Lung (tissue), 17 donors: ENCODE measurements at places on chromosomes 5 and 9.

- DNase-seq = no peak
Measured at GRCh38 chr5:68915079-68915478, 178.7 kb upstream of the SLC30A5 start.

DNA sequence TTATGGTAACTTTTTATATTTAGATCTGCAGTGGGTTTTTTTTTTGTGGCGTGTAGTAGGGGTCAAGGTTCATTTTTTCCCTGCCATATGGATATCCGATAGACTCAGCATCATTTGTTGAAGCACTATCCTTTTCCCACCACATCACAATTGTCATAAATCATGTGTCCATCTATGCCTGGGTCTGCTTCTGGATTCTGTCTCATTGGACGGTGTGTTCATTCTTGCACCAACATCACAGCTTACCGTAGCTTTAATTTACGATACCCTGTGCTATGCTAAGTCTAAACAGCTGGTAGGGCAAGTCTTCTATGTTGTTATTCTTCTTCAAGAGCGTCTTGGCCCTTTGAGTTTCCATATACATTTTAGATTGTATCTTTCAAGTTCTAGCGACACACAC is 175.0 kb downstream of the RGS3 start:
- DNase-seq = no peak

DNA sequence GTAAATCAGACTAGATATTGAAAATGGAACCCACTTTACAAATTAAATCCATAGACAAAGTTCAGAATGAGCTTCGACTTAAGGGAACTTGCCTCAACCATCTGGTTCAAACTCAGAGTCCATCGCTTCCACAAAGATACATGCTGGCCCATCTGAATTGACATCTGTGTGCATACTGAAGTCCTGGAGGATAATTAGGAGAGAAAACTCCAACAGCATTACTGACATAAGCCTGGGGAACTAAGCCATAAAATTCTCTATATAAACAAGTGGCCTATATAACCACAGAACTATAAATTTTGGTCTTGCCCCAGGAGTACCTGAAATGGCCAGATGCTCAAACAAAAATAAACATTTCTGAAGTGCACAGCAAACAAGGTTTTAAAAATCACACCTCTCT is 94.4 kb downstream of the IZUMO3 start:
- DNase-seq = no peak

DNA sequence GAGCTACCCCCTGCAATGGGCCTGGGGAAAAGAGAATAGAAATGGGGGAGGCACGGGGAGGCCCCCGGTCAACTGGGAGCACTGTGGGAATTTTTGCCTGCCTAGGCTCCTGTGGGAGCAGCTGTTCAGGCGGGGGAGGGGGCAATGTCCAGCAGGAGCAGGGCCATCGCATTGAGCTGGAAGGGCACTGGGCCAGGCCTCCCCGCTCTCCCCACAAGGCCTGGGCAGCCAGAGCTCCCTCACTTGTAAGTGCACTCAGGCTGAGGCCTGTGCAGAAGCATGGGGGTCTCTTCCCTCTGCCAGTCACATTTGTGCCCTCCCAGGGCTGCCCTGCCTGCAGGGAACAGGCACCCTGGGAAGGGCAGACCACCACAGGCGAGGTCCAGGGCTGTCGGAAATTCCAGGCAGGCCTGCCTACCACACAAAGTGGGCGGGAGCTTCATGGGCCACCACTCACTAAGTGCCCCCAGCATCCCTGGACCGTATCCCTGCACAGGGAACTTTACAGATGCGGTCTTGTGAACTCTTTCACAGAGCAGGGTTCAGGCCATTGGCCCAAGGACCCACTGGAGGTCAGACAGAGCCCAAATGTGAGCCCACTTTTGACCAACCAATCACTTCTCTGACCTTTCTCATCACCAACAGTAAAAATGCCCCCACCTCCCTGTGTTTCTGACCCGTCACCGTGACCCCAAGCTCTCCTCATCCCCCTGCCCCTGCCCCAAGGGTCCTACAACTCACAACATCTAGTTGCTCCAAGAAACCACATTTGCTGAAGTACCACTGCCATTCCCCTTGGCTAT is 1.0 kb upstream of the CFAP157 start:
- no peak for DNase-seq

DNA sequence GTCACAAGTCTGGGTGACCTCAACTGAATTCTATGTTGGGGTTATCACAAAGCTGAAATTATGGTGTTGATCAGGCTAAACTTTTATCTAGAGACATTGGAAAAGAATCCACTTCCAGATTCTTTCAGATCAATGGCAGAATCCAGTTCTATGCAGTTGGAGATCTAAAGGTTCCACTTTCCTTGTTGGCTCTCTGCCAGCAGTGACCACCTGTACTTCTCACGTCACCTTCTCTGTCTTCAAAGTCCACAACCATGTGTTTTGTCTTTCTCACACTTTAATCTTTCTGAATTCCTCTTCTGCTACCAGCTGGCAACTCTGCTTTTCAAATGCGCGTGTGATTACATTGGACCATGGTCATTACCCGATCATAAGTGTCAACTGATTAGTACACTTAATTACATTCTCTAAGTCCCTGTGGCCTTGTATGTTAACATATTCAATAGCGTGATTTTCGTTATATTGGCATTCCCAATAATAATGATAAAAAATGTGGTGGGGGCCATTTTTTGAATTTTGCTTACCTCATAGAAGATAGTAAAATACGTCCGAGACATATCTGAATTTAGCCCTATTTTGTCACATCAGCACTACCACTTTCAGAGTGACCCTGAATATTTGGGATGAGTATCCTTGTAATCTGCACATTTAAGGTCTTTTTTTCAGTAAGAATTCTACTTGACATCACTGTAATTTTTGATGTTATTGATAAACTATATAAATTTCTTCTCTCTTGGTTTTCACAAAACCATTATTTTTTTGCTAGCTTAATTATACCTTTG is 73.7 kb upstream of the PRDM9 start:
- no peak for DNase-seq

DNA sequence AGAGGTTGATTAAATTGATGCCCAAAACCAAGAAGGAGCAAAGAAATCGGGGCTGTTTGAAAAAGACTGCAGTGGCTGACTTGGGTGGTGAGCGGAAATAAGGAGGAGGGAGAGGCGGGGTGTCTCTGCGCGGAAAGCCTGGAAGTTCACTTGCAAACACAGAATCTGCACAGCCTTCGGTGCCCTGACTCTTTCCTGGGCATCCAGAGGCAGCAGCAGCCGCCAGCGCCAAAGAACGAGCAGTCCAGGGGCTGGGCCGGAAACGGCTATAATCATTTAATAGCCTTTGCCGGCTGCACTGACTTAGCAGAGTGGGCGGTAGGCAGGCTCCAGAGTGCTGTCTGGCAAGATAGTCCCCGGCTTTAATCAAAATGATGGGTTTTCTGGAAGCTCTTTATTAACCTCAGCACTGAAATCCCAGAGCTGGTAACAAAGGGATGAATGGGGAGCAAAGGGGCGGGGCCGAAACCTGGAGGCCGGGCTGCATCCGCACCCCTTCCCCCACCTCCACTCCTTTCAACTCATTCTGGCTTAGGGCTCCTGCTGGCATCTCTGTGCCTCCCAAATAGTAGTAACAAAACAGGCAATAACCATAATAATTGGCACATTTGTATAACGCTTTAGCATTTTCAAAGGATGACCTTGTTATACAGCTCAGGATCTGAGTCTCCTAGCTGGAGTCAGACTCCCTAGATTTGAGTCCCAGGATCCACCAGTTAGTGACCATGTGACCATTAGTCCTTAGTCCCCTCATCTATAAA is 35.7 kb downstream of the PCDHAC2 start:
- DNase-seq = peak; percentile 57

DNA sequence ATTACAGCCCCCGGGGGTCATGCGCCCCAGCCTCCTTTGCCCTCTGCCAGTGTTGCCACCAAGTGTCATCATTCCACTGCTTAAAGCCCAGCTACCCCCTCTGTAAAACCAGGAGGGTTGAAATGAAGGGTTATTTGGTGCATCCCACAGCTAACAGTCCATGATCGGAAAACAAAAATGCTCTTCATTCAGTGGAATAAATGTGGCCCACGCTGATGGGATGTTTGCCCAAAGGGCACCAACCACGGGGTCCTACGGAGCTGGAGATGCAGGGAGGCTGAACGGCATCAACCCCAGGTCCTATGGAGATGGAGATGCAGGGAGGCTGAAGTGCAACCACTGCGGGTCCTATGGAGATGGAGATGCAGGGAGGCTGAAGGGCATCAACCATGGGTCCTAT is 218.5 kb upstream of the IRX1 start:
- DNase-seq = no peak

DNA sequence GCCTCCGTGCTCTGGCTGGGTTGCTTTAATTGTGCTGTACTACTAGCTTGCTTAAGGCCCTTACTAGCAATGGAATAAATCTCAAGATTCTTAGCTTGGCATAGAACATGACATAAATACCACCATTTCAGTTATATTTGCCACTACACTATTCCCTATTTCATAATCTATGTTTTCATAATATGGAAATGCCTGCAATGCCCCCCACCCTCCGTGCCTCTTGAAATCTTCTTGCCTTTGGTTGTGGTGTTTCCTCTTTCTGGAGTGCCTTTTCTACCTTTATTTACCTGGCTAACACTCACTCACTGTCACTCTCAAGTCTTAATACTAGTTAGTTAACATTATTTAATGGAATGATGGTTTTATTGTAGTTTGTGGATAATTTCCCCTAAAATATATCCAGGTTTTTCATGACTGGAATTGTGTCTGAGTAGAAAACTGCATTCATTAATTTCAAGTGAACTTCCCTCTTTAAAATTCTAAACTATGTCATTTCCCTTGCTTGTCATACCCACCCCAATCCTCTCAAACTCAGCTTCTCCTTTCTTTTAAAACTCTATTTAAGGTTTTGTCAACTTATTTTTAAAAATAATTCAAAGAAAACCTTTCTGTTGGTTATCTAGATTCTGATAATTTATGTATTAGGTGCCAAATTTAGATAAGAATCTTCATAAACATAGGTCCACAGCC is 521.7 kb upstream of the DAB2 start:
- no peak for DNase-seq

DNA sequence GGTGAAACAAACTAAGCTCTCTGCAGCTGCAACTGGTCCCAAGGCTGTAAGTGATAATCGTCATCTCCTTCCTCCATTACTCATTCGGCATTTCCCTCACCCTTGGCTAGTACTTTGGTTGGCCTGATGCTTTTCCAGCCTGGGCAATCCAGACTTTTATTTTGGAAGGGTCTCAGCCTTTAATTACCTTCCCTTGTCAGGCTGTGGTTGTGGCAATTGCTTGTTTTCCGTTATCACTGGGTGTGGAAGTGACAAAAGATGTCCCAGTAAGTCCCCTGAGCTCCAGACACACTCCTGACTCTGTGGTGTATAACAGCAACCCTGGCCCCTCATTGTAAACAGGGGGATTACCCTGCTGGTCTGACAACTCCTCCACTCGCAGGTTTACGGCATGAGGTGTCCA is 6.3 kb upstream of the FAF2 start:
- DNase-seq = no peak

DNA sequence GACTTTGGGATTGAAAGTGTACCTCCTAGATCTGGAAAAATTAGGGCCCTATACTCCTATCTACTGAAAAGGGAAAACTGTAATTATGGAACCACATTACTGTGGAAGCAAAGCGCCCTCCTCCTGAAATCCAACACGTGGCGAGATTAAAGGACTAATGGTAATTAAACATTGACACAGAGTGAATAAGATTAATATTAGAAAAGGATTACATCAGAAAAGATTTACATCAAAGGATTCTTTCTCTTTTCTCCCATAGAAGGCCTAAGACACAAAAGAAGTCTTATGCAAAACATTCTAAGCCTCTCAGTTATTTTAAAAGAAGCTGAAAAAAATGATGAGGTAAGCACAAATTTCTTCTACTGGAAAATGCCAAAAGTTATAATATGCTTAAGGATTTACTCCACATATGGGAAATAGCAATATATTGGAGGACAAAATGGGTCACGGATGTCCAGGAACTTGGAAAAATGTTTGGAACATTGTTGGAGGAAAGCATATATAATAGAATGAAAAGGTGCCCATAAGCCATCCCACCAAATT is 227.8 kb downstream of the TRPM3 start:
- no peak for DNase-seq

DNA sequence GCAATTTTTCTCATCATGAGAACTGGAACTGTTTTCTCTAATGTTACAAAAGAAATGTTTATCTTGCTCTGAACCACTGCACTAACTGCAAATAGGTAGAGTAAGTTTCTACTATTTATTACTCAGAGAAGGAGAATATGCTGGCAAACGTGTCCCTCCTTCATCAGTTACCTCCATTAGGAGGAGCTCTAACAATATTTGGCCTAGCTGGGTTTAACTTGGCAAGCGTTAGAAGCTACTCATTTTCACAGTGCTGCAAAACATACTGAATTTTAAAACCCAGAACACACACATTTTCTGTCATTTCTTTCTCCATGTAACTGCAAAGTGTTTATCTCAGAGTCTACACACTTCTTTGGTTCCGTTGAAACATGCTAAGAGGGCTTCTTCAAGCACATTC is 101.0 kb upstream of the GABRG2 start:
- DNase-seq = peak; percentile 56

DNA sequence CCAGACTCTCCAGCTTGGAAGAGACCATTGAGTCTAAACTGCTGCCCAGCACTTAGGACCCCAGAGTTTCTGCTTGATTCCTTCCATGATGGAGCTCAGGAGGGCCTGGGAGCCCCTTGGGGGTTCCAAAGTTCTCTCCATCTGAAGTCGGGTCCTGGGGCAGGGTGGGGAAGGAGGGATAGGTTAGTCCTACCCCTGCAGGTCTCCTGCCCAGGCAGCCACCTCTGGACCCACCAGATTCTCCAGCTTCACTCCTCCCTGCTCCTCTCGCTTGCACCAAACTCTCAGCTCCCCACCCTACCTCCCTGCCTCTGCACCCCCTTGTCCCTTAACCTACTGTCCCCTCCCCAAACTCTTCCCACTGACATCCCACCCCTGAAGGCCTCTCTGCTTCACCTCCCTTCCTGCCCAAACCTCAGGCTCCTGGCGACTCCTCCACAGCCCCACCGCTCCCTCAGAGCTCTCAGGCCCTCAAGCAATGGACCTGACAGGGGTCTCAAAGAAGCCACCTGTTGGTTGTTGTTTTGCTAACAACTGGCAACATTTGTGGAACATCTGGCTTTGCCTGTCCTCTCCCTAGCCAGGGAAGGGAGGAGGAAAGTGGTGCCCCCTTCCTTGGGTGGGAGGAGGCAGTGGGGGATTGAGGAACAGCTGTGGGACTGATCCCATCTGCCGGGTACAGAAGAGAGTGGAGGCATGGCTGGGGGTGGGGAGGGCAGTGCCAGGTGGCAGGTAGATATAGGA is 137.5 kb downstream of the RGS3 start:
- DNase-seq = peak; percentile 53

- peak; percentile 92 for DNase-seq
Measured at GRCh38 chr9:114396558-114397218, 8.9 kb upstream of the AKNA start.

- DNase-seq = no peak
Measured at GRCh38 chr5:41532485-41532884, 22.1 kb upstream of the PLCXD3 start.

DNA sequence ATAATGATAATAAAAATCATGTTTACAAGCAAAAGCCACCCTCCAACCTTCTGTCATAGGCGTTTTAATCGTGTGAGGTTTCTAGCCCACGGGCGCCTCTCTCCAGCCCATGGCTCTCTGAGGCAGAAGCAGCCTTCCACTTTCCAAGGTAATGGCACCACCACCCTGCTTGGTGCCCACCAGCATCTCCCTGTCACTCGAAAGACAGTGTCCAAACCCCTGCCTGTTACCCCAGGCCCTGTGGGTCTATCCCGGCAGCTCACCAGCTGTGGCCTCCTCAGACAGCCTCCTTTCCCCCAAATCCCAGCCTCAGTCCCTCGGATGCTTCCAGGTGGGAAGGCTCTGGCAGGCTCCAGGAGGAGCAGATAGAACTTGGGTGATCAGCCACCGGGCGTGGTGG is 123.8 kb upstream of the LPCAT1 start:
- no peak for DNase-seq

- DNase-seq = no peak
Measured at GRCh38 chr5:37121465-37121864, 127.7 kb downstream of the CPLANE1 start.
